ENCODE measurements at places on chromosomes 16 and 17. TPM values are rescaled to one million over a fixed set of nuclear protein-coding genes. Genes with fewer than 3 reads are reported as not detected.

PIK3R5 gene
- total RNA-seq: 84.8 TPM

ABCA9 gene
- total RNA-seq: 4.2 TPM

APOH gene
- total RNA-seq: 1.3 TPM

DNA sequence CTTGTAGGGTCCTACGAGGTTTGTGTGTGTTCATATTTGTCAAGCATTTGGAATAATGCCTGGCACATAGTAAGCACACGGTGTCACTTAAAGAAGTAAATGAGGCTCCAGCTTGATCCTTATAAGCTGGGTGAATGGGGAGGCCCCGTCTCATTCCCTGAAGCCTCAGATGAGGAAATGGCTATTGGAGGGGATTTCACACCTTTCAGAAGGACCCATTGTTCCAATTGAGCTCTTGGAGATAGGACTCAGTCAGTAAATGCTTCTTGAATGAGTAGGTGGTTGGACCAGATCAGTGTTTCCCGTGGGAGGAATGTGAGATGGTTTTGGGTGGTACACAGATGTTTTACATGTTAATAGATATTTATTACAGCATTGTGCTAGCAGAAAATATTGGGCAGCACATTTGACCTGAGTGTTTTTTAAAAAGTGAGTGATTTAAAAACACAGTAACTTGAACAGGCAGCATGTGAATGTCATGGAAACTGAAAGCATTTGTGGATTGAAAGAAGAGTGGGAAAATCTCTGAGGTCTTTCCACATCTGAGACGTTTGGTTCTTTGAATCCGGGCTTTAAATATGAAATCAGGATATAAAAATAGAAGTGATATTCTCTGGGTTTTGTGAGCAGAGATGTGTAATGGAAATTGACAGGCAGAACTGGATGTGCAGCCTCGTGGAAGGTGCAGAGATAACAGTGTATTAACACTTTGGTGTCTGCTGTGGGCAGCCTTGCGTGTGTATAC lies 36.4 kb upstream of the ARHGAP17 start:
- DNase-seq: no peak
- H3K4me3 ChIP-seq: no peak overlapping the region
- H3K4me1 ChIP-seq: peaks cover 14% of the 10 kb centered on the region
- no peaks in the 10 kb centered on the region for H3K27me3 ChIP-seq

DNA sequence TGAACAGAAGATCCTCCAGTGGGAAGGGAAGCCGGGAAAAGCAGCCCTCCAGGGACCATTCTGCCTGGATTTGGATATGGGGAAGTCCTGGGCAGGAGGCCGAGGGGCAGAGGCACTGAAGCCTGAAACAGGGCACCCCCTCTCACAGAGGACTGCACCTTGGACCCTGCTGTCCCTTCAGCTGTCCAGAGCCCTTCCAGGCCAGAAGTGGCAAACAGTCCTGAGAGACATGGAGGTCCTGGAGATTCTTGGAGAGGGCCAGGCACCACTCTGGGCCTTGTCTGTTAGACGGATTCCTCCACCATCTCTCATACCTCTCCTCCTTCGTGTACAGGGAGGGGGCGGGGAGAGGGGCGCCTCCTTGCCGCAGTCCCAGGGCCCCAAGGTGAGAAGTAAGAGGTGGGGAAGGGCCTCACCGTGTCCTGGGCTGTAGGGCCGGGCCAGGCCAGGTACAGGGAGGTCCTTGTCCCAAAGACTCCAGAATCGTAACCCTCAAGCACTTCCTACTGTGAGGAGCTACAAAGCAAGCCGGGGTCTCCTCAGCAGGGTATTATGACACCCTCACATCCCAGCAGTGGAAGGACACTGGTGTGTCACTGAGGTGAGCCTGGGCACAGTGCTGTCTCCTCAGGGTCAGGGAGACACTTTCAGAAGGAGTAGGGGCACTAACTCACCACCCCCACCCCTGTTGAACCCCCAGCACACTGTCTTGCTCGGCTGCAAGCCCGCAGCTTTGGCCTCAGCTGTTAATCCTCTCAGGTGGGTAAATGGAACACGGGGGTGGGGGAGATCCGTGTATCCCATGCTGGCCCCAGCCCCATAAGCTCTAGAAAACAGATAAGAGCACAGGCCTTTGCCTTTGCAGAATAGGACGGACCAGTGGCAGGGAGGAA lies 16.6 kb upstream of the TBX2 start:
- H3K4me1 ChIP-seq: no peaks in the 10 kb centered on the region
- no peaks in the 10 kb centered on the region for H3K27me3 ChIP-seq
- H3K36me3 ChIP-seq: no peaks in the 10 kb centered on the region
- H3K4me3 ChIP-seq: no peak overlapping the region

DNA sequence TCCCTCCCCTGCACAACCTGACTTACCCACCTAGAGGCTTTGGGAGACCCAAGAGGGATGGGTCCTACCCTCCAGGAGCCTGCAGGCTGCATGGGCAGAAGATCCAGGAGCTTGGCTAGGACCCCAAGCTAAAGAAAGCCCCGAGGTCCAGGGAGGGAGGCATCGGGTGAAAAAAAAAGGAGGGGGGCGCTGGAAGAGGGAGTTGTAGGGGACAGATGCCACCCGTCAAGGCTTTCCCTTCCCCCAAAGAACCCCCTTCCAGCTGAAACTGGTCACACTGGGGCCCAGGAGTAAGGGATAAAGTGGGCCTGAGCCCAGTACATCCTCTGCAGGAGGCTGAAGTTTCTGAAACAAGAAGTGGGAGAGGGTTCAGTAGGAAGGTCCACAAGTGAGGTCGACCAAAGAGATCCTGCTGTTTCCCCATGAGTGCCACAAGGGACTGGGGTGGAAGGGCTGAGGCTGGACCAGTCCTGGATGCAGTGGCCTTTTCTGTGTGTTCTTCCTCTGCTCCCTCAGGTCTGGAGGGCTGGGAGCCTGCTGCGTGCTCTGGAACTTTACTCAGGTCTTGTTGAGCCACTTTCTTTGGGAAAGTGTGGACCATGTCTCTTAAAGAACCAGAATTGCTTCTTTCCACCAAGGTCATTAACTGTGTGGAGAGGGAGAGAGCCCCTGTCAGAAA lies 14.2 kb upstream of the CBFB start:
- peaks cover 17% of the 10 kb centered on the region for H3K4me1 ChIP-seq
- no peak overlapping the region for H3K27ac ChIP-seq
- H3K27me3 ChIP-seq: peaks cover 38% of the 10 kb centered on the region
- peak; percentile 4 for DNase-seq

GRCh38 chr17:14793237-14793636 lies 471.9 kb downstream of the PMP22 start:
- no peak overlapping the region for H3K4me3 ChIP-seq
- DNase-seq: no peak
- no peaks in the 10 kb centered on the region for H3K36me3 ChIP-seq
- no peaks in the 10 kb centered on the region for H3K27me3 ChIP-seq

DNA sequence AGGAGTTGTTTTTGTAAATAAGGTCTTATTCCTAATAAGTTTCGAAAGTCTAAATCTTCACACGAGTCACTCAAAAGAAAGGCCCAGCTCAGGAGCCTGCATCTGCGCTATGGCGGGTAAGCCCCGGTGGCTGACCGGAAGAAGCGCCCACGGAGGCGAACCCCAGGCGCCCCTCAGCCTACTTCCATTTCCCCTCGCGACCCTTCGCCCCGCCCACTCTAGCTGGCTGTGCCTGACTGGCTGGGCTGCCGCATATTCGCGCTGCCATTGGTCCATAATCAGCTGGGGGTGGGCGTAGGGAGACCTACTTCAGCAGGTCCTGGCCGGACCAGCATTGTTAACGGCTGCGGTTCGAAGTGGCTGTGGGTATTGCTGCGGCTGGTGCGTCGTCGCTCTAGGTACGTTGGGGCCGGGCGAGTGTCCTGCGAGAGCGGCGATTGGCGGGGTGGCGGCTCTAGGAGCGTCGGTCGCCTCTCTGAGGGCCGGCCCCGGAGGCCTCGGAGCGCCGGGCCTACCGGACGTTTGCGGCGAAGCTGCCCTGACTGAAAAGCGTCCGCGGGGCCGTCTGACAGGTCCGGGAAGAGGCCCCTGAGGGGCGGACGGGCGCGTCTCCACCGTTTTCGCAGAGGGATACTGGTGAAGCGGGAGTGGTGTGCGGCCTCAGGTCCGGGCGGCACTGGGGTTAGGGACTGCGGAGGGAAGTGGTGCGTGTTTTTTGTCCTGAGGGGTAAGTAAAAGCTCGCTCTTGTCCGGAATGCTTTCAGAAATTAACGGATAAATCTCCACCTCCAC lies at the start of gene ATF7IP2:
Gene ATF7IP2 (plus strand): TSS at position 337 of the 792 bp plus-strand sequence. CDS start 44,560 bp downstream, outside the sequence.
- peak within 1 kb of the TSS; percentile 64 for H3K4me3 ChIP-seq
- H3K27me3 ChIP-seq: no peaks in the 10 kb centered on the region
- H3K27ac ChIP-seq: peak within 1 kb of the TSS; percentile 79
- DNase-seq: peak; percentile 92

DNA sequence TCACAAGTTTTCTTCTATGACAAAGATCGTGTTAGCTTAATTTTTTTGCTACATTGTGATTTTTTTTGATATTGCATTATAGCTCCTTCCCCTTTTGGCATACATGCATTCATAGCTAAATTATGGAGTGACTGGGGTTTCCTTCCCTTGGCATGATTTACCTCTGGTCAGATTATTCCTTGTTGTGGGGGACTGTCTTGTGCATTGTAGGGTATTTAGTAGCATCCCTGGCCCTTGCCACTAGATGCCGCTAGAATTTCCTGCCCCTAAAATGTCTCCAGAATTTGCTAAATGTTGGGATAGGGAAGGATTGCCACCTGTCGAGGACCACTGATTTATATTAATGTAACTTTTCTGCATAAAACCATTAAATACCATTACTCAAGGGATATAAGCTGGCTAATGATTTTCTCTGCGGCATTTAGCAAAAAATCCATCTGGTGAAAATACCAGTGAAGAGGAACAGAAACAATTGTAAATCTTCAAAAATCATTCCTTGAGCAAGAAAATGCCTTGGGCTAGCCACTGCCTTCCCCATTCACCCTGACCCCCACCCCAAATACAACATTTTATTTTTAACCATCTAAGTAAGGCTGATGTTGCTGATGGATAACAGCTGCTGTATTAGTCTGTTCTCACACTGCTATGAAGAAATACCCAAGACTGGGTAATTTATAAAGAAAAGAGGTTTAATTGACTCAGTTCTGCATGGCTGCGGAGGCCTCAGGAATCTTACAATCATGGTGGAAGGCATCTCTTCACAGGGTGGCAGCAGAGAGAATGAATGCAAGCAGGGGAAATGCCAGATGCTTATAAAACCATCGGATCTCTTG lies 195.2 kb downstream of the MAP2K6 start:
- peaks cover 17% of the 10 kb centered on the region for H3K4me1 ChIP-seq
- no peak for DNase-seq
- peak overlapping the region; percentile 45 for H3K27ac ChIP-seq
- H3K27me3 ChIP-seq: no peaks in the 10 kb centered on the region

- H3K4me3 ChIP-seq: peak overlapping the region; percentile 59
- H3K4me1 ChIP-seq: peaks cover 7% of the 10 kb centered on the region
- H3K36me3 ChIP-seq: no peaks in the 10 kb centered on the region
- no peaks in the 10 kb centered on the region for H3K27me3 ChIP-seq
- H3K27ac ChIP-seq: peak overlapping the region; percentile 87
Measured at GRCh38 chr17:7405350-7406234, 1.7 kb upstream of the TMEM256 start.

DNA sequence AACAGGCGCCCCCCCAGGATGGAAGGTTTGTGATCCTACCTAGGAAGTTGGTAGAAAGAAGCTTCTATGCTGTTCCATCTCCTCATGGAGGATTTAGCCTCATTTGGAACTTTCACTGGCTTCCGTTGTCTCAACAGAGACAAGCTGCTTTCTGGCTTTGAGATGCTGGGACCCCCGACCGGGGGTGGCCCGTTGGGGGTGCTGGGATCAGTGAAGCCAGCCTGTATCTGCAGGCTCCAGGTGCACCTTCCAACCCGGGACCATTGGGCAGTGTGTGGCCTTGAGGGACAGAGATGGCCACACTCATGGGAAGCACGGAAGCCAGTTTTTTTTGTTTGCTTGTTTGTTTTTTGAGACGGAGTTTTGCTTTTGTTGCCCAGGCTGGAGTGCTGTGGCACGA lies 15.4 kb downstream of the CIBAR2 start:
- H3K27me3 ChIP-seq: peaks cover 25% of the 10 kb centered on the region
- no peak overlapping the region for H3K4me3 ChIP-seq
- no peak overlapping the region for H3K27ac ChIP-seq
- H3K4me1 ChIP-seq: no peaks in the 10 kb centered on the region

- H3K27ac ChIP-seq: no peak overlapping the region
- H3K36me3 ChIP-seq: no peaks in the 10 kb centered on the region
- DNase-seq: no peak
- no peak overlapping the region for H3K4me3 ChIP-seq
Measured at GRCh38 chr16:65919986-65920376, 446.5 kb upstream of the CDH5 start.

DNA sequence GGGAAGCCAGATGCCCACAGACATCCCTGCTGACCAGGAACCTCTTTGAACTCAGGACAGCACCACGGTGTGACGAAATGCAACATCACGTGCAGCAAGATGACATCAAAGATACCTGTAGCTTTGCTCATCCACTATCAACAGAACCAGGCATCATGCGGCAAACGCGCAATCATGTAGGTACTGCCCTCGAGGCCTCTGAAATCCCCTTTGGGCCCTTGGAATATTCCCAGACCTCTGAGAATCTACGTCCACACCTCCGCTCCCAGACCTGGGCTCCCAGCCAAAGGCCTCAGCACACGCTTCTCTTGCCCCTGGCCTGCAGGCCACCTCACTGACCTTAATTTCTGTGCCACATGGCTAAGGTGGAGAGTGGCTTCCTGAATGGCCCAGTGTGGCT lies 7.3 kb downstream of the CX3CL1 start:
- H3K36me3 ChIP-seq: peaks cover 9% of the 10 kb centered on the region
- H3K27me3 ChIP-seq: no peaks in the 10 kb centered on the region
- peaks cover 5% of the 10 kb centered on the region for H3K4me1 ChIP-seq
- no peak overlapping the region for H3K27ac ChIP-seq
- DNase-seq: no peak

- no peak overlapping the region for H3K4me3 ChIP-seq
- peaks cover 17% of the 10 kb centered on the region for H3K4me1 ChIP-seq
- H3K27ac ChIP-seq: no peak overlapping the region
- H3K27me3 ChIP-seq: no peaks in the 10 kb centered on the region
Measured at GRCh38 chr17:18246880-18247612, 11.5 kb downstream of the FLII start.

DNA sequence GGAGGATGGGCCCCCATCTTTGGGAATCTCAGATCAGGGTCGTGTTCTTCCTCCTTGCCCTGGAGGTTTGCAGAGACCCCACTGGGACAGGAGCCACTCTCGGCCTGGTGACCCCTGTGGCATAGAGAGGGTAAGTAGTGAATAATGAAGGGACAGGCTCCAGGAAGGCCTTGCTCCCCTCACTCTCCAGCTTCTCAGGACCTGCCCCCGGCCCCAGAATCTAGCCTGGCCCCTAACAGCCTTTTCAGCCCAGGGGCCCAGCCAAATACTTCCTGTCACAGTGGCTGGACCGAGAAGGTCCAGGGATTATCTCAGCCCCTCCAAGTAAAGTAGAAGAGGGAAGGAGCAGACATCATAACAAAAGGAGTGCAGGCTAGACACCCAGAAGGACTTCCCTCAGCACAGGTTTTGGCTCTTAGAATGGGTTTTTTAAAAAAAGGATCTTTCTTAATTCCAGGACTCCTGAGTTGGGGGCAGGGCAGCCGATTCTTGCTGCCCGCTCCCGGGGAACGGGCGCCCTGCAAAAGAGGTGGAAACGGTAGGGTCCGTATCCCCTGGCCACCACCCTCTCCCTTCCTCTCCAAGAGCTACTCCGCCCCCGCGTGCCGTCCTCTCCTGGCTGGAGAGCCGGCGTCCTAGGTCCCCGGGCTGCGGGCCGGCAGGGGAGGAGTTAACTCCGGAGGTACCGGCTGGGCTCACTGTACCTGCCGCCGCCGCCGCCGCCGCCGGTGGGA lies 559 bp upstream of the NXPH3 start:
- H3K4me3 ChIP-seq: peak overlapping the region; percentile 52
- peaks cover 46% of the 10 kb centered on the region for H3K27me3 ChIP-seq
- no peak for DNase-seq
- peaks cover 42% of the 10 kb centered on the region for H3K4me1 ChIP-seq

Measured in left lung (tissue), 14 donors.